ENCODE measurements at places on chromosomes 2 and 18.

- DNase-seq = no peak
Measured at GRCh38 chr2:25176138-25176537, 7.8 kb upstream of the POMC start.

- no peak for DNase-seq
Measured at GRCh38 chr18:74533666-74534065, 634 bp upstream of the CNDP1 start.

DNA sequence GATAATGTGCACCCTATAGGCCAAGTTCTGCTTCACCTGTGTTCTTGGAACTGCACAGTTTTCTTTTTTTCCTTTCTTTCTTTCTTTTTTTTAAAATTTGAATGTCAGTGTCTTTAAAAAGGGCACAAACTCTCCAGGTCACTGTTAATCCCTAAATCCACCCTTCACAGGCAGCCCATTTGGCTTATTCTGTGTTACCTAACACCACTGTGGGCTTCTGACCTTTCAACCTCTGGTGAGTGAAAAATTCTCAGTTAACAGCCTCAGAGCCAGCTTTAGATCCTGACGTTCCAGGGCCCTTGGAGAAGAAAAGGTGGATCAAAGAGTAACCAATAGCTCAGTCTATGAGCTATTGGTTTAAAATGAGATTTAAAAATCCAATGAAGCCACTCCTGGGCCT, 6.8 kb upstream of the CETN1 start:
- no peak for DNase-seq

GRCh38 chr2:181058378-181059269, 78.2 kb downstream of the UBE2E3 start:
- DNase-seq = peak; percentile 34

- no peak for DNase-seq
Measured at GRCh38 chr2:111957872-111958354, 59.5 kb downstream of the MERTK start.

GRCh38 chr2:23380562-23381065, 4.4 kb upstream of the KLHL29 start:
- peak; percentile 73 for DNase-seq

- DNase-seq = no peak
Measured at GRCh38 chr2:23426263-23426905, 41.4 kb downstream of the KLHL29 start.

- DNase-seq = no peak
Measured at GRCh38 chr2:27728081-27728858, 43.2 kb upstream of the MRPL33 start.

- no peak for DNase-seq
Measured at GRCh38 chr2:38500283-38500634, 102.5 kb downstream of the HNRNPLL start.

GRCh38 chr2:48600917-48601316, 16.7 kb upstream of the GTF2A1L start:
- no peak for DNase-seq

DNA sequence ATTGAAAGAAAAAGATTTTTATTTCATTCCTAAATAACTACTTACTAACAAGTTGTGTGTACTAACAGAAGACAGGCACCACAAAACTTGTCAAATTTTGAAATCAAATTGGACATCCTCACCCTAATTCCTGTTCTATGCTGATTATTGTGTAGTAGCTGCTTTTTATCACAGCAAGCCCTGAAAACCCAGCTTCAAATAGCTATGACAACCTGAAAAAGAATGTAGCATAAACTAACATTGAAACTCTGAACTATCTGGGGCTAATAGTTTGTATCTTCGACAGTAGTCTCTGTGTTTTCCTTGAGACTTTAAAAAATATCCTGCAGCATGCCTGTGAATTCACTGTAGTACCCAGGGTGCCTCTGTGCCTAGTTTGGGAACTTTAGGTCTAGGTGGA, 122.6 kb downstream of the WDPCP start:
- no peak for DNase-seq

DNA sequence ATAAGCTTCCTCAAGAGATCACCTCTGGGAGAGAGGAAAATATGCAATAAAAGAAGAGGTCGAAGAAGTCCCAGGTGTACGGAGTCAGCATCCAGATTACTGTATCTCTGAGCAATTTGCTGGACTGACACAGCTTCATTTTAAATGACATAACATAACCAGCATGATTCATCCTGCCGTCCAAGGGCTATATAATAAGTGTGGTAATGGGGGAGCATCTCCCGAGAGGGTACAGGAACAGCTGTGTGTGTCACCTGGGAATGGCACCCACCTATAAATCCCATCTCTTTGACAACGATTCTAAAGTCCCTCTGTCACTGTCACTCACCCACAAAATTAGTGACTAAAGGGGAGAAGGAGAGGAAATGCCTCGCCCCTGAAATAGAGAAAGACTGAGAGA, 19.3 kb upstream of the FZD7 start:
- DNase-seq = no peak

DNA sequence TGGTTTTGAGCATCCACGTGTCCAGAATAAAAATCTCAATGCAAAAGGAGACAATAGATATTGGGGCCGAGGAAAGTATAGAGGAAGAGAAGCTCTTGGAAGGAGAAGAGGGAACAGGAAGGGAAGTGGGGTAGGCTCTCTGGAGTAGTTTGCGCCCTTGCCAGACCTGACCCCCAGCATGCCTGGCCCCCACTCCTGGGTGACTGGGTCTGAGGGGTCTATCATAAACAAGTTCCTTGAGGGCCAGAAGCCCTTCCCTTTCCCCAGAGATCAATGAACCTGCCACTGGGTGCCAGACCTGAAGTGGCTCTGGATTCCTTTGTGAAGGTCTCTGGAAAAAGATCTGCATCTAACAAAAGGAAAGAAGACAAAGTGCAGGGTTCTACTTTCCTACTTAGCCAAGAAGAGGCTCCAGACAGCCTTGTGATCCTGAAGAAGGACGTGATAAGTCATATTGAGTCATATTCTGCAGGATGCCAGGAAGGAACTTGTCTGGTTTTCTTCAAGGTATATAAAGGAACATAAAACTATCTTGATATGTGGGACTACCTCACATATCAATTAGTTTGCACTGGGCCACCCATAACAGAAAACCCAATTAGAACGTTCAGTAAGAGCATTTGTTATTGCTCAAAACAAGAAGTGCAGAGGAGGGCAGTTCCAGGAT, 18.7 kb upstream of the ATOH8 start:
- no peak for DNase-seq

GRCh38 chr2:23621616-23622015, 236.6 kb downstream of the KLHL29 start:
- DNase-seq = no peak

GRCh38 chr2:12417786-12418185, 298.9 kb upstream of the TRIB2 start:
- no peak for DNase-seq

DNA sequence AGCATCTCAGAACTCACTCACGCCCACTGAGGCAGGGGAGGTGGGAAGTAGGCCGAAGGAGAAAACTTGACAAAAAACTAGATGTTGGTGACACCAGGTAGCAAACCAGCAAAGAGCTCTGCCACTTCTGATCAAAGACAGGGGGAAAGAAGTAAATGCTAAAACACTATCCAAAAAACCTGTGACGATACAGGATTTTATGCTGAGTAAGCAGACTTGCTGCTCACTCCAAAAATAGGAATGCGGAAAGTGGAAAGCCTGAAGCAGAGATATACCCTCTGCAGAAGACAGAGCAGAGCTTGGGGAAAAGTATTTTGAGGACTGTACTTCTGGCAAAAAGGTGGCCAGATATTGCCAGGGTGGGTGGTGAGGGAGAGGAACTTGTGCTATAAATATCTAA, 73.3 kb upstream of the YPEL5 start:
- DNase-seq = no peak

DNA sequence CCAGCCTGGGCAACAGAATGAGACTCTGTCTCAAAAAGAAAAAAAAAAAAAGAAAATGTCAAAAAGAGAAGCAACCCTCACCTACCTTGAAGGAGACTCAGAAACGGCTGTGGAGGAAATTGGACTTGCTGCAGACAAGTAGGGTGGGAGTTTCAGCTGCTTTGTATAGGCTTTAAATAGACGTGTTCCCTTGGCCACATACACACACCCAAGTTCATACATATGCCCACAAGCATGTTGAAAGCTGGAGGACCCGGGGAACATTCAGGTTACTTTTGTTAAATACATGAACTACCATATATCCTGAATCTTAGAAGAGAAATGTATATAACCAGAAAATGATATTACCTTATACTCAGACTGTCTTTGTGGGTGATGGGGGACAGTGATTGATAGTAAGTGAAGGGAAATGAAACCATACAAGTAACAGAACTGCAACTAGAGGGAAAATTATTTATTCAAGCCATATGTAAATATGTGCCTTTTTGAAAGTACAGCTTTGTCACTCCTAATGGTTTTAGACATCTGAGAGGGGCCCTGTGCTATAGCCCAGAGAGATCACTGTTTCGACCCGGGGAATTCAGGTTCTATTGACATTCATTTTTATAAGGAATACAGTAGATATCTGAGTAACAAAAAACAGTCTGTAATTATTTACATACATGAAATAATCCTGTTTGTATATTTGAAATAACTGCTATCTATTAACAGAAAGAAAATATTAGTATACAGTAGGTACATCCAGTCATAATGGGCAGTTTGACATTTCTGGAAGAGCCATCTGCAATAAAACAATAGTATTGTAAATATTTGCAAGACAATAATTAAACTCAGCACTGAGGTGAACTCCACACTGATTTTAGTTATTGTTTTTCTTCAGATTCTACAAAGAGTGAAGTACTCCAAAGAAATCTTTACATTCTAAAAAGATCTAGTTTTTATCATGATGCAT, 48.0 kb upstream of the TGIF1 start:
- peak; percentile 83 for DNase-seq

- DNase-seq = no peak
Measured at GRCh38 chr2:134244587-134244986, 9.3 kb upstream of the MGAT5 start.

GRCh38 chr2:167534443-167534842, 646.2 kb downstream of the XIRP2 start:
- no peak for DNase-seq

DNA sequence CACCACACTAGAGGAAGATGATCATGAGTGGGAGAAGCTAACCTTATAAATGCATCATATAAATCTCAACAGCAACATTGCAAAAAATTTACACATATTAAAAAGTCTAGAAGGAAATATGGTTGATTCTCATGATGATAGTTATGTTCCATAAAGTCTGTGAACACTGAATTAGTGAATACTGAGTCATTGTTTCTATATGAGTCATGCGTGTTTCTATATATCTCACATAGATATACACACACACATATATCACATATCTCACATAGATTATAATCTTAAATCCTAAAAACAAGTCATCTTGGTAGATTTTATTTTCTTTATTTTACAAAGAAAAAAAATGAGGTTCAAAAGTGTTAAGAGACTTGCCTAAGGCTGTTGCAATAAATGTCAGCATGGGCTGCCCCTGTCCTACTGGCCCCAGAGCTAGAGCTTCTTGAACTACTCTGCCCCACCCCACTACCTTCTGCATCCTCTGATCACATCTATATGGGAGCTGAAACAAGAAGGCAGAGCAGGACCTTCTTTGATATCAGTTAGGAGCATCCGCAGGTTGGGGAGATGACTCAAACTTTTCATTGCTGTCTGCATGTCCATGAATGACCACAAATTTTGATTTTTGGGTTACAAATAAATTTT, 81.8 kb upstream of the ADAM23 start:
- no peak for DNase-seq

- DNase-seq = peak; percentile 91
Measured at GRCh38 chr18:63161032-63161760, 158.4 kb downstream of the BCL2 start.

DNA sequence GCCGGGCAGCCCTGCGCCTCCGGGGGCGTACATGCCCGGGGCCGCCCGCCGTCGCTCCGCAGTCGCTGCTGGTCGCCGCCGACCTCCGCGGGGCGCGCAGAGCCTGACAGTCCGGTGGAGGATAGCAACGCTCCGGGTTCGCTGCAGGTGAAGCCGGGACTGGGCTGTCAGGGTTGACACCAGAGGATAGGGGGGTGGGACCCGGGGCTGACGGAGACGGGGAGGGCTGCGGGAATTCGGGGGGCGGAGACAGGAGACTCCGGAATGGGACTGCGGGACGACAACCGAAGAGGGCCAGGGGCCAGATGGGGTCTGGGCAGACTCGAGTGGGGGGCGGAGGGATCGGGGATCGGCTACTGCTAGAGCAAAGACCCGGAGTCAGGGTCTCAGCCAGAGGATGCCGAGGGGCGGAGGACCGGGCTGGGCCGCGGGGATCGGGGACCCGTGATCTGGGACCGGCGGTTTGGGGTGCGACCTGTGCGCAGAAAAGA, 403 bp downstream of the TMEM127 start:
- DNase-seq = no peak

DNA sequence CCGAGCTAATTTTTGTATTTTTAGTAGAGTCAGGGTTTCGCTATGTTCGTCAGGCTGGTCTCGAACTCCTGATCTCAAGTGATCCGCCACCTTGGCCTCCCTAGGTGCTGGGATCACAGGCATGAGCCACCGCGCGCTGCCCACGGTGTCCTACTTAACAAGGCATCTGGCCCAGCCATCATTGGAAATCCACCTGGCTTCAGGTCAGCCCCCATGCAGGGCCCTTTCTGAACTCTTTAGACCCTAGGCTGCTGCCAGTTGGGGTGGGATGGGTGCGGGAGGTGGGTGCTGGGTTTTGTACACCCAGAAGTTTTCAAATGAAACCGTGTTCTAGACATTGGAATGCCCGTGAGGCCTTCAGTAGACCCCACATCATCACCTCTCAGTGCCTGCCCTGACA, 26.6 kb upstream of the NT5DC4 start:
- no peak for DNase-seq

All from GM12864 (cell line).